ENCODE measurements at places on chromosomes 12 and 14. TPM values are rescaled to one million over a fixed set of nuclear protein-coding genes. Genes with fewer than 3 reads are reported as not detected.

DNA sequence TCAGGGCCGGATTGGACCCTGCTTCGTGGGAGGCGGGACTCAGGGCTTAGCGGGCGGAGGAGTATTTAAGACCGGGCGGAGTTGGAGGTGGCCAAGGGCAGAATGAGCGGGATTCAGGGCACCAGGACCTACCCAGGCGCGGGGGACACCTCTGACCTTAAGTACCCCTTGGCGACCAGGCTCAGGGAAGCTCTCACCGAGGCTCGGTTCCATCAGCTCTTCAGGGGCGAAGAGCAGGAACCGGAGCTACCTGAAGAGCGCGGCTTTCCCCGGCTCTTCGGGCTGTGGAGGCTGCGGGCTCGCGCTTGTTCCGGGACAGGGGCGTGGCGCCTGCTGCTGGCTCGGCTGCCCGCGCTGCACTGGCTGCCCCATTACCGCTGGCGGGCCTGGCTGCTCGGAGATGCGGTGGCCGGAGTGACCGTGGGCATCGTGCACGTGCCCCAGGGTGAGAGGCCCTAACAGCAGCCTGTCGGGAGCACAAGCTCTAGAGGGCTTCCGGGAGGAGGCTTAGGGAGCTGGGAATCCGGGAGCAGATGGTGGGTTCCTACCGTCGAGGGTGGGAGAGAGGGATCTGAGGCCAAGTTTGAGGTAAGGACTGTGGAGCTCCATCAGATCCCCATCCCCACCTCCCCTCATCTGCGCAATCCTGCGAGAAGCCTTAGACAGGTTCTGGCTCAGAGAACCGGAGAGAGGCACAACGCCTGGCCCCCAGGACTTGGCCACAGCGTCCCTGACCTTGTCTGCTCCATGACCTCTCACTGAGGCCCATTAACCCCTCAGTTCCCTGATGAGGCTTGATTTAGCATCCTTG, 8.4 kb downstream of the ARHGEF25 start:
- DNase-seq: peak; percentile 40

DNA sequence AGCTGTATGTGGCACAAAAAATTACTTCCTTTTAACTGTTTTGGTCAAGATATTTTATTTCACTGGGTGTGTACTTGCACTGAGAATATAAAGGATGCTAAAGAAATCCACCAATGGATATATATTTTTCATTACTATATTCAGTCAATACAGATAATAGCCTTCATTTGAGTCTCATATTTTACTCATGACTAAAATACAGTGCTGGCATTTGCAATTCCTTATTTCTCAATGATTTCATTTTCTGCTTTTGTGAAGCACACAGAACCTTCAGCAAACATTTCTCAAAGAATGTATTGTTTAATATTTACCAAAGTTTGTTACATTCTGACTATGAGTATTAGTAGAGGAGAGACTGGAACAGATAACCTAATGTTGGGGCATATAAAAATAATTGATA, 93.2 kb upstream of the SOX5 start:
- DNase-seq: no peak

DNA sequence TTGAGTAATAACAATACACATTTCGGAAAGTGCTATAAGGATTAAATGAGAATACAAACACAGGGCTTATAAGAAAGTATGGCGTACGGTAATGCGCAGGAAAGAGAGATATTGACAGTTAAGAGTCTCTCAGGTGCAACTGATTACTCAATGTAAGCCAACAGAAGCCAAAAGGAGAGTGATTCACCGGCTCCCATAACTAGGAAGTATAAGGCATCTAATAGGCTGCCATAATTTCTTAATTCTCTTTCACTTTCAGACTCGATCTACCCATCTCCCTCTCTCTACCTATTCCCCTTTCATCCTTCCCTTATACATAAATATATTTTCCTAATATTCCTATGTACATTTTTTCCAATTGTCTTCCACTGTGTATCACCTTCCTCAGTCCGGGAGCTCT, 90.0 kb downstream of the MDGA2 start:
- no peak for DNase-seq

- no peak for DNase-seq
Measured at GRCh38 chr14:58607952-58608317, 29.8 kb upstream of the DACT1 start.

SOAT2 gene
- not detected for total RNA-seq

C1QL4 gene
- 4.8 TPM for total RNA-seq

FMNL3 gene
- total RNA-seq: 13.7 TPM
